Mucosa of gallbladder (tissue), 1 donor: ENCODE measurements at places on chromosomes 3 and 15. TPM values are rescaled to one million over a fixed set of nuclear protein-coding genes. Genes with fewer than 3 reads are reported as not detected.

- no peak for DNase-seq
These were observed 47.2 kb upstream of the IREB2 start for GRCh38 chr15:78390826-78391225.

DNA sequence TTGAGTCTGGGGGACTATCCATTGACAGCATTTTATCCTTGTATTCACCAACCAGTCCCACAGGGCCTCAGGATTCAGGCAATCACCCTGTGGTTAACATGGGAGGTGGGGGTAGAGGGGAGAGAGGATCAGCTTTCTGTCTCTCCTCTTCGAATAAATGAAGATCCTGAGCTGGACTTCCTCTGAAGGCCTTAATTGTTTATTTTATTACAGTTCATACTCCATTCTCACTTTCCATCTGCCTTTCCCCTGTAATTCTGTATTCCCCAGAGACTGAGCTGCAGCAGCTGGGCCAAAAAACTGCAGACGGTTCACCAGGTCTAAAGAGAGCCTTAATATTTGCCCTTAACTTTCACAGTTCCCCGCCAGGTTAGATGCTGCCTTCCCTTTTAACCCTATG, 11.9 kb downstream of the TAGLN3 start:
- DNase-seq = no peak

DNA sequence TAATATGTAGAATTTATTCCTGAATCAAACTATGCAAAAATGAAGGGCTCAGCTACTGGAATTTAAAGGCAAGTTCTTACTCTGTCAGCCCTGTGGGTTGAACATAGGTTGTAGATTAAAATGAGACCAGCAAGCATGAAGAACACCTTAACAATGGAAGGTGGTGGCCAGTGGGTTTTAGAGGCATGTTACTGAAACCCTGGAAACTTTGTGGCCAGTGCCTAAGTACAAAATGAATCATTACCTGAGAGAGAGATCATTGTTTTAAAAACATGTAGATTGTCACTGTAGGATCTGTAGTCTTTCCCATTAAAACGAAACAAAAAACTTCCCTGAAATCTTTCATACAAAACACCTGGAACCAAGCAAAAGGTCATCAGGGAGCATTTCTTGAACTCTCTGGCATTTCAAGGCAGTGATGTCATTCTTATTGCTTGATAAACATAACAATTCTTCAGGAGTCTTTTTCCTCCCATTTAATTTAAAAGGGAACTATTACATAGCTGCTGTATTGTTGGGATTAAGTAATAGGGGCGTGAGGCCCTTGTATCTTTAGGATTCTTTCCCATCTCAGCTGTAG, 51.8 kb downstream of the TMEM108 start:
- no peak for DNase-seq

DNA sequence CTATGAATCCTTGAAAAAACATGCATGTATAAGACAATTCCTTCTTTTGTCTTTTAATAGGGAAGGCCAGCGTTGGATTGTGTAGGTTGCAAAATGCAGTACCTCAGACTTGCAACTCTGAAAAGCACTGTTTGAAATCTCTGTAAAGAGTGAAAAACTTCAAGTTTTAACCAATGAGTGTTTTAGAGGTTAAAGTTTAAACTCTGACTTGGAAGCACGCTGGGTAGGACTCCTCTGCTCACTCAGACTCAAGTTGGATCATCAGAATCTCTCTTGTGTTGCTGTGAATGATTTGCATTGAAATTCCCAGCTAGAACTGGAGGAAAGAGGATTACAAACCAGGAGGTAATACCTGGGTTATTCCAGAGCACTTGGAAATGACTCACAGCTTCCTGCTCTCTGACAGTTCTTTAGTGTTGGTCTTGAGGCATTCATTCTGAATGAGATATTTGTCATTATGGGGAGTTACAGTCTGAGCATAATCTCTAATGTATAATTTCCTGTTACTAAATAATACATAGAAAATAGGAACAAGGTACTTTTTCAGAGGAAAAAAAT, 49.1 kb downstream of the PLS1 start:
- DNase-seq = no peak

DNA sequence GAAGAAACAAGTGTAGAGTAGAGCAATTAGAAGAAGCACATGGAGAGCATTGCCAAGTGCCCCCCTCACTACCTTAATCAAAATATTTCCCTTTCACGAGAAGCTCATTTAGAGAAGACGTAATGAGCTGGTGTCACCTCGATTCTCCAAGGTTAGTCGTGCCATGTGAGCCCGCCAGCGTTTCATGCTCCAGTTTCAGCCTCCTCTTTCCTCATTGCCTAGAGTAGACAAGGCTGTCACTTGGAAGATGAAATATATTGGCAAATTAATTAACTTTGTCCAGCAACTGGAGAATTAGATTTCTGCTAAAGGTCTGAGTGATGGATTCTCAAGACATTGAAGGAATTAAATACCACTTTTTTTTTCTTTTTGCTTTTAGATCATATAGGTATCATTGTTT, 399.6 kb downstream of the TUSC7 start:
- no peak for DNase-seq

GPR171 gene
- total RNA-seq = 2.0 TPM
